ENCODE measurements at places on chromosomes 11 and 22.

GRCh38 chr22:44529827-44530523 is 31.9 kb upstream of the RTL6 start:
- no peak for DNase-seq

- no peak for DNase-seq
Measured at GRCh38 chr11:1335811-1336761, 26.7 kb upstream of the TOLLIP start.

- DNase-seq: no peak
Measured at GRCh38 chr11:399731-400211, 5.8 kb downstream of the PKP3 start.

DNA sequence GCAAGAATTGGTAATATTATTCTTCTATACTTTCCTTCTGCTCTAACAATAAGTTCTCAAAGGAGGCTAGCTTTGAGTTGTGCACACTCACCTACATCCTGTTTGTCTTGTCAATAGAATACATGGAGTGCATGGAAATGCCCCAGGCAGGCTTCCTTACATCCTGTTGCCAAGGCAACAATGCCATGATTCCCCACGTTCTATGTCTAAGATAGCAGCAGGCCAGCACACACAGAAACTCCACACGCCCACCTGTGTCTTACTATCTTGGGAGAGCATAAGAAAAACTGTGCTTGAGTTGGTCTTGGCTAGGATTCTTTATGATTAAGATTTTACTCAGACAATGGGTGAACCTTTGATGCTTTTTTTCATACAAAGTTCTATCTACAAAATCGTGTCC is 379.2 kb downstream of the AASDHPPT start:
- no peak for DNase-seq

- no peak for DNase-seq
Measured at GRCh38 chr22:26460202-26460601, 23.4 kb downstream of the HPS4 start.

DNA sequence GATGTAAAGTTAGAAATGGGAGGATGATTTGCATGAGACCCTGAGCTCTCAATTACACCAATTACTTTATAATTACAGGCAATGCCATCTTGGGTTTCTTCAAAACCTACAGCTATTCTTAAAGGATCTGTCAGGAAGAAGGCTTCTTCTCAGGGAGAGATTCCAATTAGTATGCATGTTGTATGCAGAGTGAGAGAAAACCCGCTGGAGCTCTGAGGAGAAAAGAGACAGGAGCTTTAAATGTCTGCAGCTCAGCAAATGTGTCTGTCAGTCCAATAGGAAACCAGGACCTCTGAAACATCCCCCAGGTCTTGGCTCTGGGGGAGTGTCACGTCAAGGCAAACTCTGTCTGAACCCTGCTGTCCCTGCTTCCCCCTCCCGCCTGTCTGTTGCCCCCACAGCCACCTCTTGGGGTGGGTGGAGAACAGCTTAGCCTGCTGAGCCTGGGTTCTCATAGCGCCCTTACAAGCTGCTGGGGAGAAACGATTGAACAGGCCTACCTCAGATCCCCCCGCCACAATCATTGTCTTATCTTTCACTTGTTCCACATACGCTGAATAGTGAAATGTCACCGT is 140.2 kb downstream of the SPATA19 start:
- no peak for DNase-seq

GRCh38 chr22:36381513-36382128 is 6.1 kb downstream of the MYH9 start:
- no peak for DNase-seq

DNA sequence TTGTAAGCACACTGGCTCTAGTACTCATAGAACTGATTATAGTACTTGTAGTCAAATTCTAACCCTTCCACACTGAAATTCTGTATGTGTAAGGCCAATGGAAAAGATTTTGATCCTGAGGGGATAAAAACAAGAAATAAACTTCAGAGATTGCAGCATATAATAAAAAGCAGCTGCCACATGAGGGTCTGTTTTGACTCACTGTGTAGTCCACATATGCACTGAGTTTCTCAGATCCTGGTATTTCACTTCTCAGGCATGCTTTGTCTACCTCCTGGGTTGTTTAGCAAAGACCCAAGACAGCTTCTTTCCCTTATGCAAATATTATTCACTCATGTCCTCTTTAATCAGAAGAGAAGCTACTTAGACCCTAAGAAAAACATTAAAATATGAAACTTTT is 71.1 kb upstream of the SLC5A12 start:
- no peak for DNase-seq

GRCh38 chr22:47558828-47559700 is 796.6 kb downstream of the TBC1D22A start:
- no peak for DNase-seq

DNA sequence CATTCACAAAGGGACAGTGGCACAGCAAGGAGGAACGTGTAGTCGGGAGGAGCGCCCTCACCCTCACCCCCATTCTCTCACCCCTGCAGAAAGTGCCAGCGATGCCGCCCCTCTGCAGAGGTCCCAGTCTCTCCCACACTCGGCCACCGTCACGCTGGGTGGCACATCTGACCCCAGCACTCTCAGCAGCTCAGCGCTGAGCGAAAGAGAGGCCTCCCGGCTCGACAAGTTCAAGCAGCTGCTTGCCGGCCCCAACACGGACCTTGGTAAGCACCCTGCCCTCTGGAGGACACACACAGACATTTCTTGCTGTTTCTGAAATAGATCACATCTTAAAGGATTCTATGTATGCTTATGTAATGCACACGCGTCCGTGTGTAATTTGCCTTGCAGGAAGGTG is 34.9 kb downstream of the TBC1D22A start:
- no peak for DNase-seq

- DNase-seq: no peak
Measured at GRCh38 chr11:121515335-121515671, 62.5 kb upstream of the SORL1-AS1 start.

DNA sequence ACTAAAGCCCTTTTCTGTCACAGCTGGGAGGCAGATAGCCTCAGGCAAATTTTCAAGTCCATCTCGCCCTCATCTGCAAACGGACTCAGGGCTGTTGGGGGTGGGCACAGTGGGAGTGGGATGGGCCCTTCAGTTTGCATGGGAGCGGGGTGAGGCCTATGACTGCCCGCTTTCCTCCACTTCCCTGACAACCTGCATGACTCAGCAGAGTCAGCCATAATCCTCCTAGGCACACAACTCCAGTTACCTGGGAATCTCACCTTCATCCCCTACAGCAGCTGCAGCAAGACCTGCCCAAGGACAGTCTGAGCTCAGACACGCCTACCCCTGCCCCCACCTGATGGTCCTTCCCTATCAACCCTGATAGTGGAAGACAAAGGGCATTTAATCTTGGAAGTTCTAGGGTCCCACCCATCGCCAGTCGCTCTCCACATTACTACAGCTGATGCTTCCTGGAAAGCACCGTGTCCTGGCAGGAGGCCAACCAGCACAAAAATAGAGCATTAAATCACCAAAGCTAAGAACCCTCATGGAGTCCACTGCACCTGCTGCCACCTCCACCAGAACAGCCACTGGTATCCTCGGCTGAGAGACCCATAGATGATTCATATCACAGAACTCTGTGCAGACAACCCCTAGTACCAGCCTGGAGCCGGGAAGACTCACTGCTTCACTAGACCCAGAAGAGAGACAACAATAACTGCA is 319.3 kb downstream of the DCDC1 start:
- DNase-seq: no peak

DNA sequence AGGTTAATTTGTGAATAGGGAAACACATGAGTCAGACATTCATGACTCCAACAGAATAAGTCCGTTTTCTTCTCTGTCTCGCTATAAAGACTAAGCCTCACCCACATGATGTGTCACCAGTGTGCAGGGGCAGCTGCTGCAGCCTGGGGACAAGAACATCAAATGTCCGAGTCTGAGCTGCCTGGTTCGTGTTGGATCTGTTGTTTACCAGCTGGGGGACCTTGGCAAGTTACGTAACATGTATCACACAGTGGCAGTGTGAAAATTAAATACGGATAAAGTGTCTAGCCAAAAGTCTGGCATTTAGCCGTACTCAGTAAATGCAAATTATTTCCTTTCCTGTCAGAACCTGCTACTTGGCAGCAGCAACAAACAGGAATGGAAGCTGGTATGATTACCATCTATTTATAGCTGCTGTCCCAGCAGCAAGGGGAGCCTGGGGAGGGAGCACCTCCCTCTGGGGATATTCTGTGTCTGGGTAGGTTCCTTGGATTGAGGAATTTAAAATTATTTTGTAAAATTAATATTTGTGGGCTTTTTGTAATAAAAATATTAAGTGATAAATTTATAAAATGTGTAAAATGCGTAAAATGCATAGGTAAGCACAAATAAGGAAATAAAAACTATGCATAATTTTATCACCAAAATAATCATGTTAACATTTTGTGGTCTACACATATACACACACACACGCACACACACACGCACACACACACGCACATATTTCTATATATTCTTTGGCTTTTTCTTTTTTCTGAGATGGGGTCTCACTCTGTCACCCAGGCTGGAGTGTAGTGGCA is 1.3 kb upstream of the CLDN25 start:
- peak; percentile 35 for DNase-seq

- no peak for DNase-seq
Measured at GRCh38 chr22:48556751-48557150, 1270.9 kb downstream of the BRD1 start.

- no peak for DNase-seq
Measured at GRCh38 chr11:125445731-125446130, 50.3 kb downstream of the FEZ1 start.

DNA sequence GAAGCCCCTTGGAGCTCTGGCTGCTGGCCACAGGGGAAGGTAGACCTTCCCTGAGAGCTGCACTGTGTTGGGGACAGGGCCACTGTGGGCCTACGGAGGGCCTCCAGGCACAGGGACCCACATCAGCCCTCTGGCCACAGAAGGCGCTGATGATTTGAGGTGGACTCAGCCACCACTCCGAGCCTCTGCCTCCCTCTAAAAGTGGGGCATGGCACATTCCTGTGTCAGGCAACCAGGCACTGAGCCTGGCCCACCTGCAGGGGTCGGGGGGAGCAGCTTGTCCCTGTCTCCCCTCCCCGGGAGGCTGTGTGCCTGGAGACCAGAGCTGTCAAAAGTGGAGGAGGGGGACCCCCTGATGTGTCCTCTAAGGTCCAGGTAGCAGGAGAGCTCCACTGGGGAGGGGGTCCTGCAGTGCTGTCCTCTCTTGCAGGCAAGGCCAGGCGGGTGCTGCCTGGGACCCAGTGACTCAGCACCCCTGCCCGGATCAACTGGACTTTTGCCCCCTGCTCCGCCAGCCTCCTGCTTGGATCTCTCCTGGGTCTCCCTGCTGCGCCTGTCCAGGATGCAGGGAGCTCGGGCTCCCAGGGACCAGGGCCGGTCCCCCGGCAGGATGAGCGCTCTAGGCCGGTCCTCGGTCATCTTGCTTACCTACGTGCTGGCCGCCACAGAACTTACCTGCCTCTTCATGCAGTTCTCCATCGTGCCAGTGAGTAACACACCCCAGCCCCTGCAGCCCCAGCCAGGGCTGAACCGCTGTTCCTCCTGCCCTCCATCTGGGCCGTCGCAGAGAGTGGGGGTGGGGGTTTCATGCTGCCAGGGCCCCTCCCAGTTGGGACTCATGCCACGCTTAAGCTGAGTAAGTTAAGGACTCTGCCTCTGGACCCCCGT is 17.5 kb upstream of the CDKN1C start:
- no peak for DNase-seq

GRCh38 chr11:7480113-7480512 is 5.2 kb upstream of the OLFML1 start:
- no peak for DNase-seq

GRCh38 chr22:40324468-40325305 is 21.6 kb upstream of the ADSL start:
- no peak for DNase-seq

DNA sequence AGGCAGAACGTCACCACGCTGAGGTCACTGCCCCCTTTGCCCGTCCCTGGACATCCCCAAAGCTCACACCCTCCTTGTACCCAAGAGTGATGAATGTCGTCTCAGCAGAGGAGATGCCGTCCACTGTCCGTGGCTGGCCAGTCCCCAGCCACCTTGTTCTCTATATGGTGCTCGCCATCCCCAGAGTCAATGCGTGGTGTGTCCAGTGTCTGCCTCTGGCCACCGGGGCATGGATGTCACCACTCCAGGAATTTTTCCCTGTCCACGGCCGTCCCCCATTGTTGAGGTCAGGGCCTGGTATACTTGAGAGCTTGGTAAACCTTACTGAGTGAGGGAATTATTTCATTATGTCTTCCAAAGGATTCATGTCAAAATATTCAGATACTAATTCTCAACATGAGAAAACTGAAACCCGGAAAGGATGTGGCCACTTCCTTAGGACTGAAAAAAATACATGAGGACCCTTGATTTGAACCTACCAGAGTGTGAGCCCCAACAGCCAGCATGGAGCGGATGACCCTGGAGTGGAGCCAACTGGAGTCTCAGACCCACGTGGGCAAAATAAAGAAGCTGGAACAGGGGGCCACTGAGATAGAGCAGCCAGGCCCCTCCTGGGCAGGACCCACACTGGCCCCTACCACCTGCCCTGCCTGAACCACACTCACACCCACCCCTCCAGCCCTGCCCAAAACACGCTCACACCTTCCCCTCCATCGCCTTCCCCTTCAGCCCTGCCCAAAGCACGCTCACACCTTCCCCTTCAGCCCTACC is 376.4 kb downstream of the BRD1 start:
- DNase-seq: no peak

DNA sequence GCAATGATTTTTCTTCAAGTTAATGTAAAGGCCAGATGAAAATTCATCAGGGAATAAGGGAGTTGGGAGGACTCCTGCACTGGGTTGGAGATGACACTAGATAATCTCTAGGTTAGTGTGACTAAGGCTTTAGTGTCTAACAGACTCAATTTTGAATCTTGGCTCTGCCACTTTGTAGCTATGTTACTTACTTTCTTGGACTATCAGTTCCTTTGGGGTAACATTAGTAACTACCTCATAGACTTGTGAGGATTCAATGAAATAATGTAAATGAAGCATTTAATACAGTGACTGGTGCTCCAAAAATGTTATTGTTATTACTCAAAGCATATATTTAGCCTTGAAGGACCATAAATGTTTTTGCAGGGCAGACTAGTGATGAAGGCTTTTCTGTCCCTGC is 9.6 kb upstream of the CCDC89 start:
- no peak for DNase-seq

DNA sequence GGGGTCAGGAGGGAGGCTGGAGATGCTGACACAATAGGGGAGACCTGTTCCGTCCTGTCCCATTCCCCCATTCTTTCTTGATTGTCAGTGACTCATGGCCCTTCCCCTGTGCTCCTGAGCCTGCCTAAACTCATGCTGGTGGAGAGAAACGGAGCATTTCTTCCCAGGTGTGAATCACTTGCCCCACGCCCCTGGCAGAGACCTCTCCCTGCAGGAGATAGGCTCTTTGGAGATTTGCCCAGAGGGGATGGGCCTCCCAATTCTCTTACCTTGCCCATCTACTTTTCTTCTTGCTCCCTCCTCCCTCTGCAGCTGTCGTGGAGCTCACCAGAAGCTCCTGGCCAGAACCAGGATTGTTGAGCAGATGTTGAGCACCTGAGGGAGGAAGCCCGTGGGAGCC is 121.9 kb upstream of the OR9Q1 start:
- no peak for DNase-seq

- no peak for DNase-seq
Measured at GRCh38 chr11:102614485-102614884, 10.6 kb downstream of the MMP20 start.

- no peak for DNase-seq
Measured at GRCh38 chr11:75268626-75269366, 28.2 kb downstream of the TPBGL start.

GRCh38 chr11:26905368-26905767 is 88.5 kb upstream of the FIBIN start:
- no peak for DNase-seq

All from substantia nigra (tissue), 51 donors.